ENCODE measurements at places on chromosomes 1 and 21.

GRCh38 chr1:198106011-198106410 is 50.8 kb upstream of the NEK7 start:
- DNase-seq, result no peak

DNA sequence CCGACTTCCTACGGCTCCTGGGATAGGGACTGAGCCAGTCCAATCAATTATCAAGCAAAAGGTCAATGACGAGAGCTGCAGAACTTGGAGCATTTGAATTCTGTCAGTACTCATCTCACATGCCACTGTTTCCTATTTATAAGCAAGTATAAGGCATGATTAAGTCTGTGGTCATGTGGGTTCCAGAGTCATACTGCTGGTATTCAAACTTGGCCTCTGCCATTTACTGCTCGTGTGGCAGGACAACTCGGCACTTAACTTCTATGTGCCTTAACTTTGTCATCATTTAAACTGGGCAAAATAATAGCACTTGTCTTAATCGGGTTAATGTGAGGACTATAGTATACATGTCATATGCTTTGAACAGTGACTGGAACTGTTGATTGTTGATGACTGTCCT is 44.9 kb upstream of the TNFSF18 start:
- no peak for DNase-seq

DNA sequence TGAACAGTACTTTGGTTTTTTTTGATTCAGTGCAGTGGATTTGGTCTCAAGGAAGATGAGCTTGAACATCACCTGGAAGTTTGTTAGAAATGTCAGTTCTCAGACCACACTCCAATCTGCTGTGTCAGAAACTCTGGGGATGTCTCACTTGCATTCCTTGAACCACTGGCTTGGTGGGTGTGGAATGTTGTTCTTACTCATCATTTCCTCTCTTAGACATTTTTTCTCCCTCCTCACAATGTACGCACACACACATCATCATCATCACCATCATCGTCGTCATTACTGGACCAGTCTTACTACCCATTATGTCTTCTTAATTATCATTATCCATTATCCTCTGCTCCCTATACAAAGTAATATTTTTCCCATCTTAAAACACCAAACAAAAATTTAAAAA is 91.9 kb upstream of the KCNK2 start:
- DNase-seq, result no peak

DNA sequence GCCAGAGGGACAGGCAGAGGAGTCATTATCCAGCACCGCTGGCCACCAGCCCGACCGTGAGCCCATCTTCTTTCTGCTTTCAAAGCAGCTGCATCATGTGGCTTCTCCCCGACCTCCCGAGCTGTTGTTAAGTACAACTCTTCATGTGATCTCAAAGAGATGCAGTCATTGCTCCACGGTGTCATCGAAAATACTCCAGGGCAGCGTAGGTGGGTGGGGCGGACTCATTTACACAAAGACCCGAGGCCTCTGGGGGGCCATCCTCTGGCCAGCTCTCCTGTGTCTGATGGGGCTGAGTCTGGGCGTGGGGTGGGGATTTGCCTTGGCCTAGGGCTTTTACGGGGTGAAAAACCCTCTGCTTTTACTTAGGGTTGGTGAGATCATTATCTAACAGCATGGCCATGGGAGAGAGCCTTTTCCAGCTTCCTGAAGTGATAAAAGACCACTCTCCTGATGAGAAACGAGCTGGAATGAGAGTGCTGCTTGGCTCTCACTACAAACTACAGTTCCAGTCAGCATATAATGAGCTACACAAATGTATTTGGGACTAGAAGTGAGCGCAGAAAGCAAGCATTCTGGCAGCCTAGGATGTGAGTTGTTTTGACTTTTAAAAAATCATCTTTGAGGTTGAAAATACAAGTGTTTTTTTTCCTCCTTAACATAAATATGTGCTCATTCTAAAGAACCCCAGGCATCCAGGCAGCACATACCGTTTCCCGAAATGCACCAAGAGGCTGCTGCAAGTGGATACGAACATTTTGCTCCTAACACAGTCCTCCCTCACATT is 165.0 kb downstream of the RHOU start:
- DNase-seq, result no peak

- no peak for DNase-seq
Measured at GRCh38 chr1:203711251-203712007, 53.6 kb upstream of the LAX1 start.

DNA sequence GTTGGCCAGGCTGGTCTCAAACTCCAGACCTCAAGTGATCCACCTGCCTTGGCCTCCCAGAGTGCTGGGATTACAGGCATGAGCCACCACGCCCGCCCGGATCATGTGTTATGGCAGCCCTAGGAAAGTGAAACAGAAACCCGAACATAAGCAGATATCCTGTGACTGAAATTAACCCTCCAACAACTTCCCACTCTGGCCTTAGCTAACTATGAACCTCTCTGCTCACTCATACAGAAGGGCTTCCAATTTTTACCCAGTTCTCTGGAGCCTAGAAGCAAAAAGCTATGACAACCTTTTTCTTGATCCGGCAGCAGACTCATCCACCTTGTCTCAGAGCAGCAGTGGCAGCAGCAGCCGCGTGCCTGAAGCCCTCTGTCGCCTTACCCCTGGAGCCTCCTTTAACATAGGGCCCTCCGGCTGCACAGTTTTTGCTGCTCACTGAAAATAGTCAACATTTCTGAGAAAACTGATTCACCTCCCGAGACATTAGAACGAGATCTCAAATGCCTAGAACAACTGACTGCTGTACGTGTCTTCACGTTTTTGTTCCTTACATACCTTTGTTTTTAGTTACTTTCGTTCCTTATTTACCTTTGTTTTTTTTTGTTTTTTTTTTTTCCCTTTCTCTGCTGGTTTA is 9.3 kb downstream of the CBR1 start:
- DNase-seq, result peak; percentile 36

DNA sequence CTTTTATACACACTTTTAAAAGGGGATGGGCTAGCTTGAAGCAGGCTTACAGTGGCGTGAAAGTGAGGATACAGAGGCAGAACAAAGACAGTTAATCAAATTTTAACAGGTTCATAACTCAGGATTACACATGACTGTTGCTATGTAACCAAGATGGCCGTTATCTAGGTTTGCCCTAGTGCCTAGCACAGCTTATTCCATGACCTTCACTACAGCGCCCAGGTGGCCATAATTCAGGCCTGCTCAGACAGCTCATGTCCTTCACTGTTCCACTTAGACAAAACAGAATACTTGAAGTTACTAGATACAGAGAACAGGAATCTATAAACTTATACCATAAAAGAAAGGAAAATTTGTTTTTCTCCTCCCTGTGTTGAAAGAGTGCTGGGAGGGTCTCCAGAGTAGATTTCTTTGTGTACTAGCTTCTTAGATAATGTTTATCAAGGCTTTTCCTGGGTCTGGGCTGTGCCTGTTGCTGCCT is 6.2 kb upstream of the SPRR2F start:
- no peak for DNase-seq

- DNase-seq, result no peak
Measured at GRCh38 chr1:198443365-198444233, 96.9 kb downstream of the ATP6V1G3 start.

- DNase-seq, result no peak
Measured at GRCh38 chr1:182051938-182052337, 9.6 kb downstream of the ZNF648 start.

DNA sequence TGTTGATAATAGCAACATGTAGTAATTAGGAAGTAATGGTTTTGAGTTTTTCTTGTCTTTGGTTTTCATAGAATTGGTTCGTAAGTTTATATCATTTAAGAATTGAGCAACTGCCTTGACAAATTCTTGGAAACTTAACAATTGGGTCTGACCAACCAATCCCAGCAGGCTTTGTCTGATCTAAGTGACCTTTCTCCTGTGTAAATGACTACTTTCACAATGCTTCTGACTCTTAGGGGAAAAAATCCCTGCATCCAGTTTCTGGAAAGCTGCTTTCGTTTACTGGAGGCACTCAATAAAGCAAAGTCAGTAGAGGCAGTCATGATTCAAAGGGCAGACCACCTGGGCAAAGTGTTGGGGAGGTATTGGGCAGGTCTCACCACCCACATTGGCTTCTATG is 303.6 kb upstream of the FAM78B start:
- no peak for DNase-seq

DNA sequence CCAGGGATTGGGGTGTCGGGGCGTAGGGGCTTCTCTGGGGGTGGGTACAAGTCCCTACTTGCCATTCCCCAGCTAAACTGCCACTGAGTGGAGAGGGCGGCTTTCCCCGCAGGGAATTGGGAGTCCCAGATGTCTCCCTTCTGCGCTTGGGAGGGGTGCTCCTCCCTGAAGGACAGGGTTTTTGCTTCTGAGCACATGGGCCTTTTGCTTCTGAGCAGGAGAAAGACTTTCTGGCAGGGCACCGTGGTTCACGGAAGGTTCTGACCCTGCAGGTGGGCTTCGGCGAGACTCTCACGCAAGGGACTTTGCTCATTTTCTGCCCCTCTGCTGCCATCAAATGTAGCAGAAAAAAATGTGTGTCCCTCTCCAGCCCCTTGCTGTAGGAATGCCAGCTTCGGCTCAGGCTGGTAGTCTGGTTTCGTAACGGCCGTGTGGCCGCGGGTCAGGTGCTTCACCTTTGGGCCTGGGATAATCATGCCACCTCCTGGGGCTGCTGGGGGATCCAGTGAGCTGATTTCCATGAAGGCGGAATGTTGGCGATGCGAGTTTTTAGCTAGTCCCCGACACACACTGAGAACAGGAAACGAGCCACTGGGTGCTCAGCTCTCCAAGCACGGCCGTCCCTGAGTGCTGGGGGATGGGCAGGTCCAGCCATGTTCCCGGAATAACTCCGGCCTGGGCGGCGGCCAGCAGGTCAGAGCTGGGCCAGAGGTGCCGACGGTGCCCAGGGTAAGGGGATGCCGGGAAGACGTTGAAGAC is 364.0 kb downstream of the CAMTA1 start:
- DNase-seq, result no peak

GRCh38 chr1:218459878-218460711 is 115.0 kb downstream of the TGFB2 start:
- DNase-seq, result no peak

DNA sequence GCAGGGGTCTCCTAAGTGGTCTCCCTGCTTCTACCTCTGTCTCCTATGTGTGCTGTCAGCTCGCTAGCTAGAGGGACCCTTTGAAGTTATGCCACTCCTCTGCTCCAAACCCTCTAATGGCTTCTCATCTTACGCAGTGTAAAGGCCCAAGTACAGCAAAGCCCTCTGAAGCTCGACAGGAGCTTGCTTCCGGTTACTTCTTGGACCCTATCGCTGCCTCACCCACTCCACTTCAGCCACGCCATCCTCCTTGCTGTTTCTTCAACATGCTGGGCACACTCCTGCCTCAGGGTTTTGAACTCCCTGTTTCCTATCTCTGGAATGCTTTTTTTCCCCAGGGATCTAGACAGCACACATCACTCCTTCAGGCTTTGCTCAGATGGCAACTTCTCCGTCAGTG is 102.3 kb upstream of the F3 start:
- DNase-seq, result no peak

DNA sequence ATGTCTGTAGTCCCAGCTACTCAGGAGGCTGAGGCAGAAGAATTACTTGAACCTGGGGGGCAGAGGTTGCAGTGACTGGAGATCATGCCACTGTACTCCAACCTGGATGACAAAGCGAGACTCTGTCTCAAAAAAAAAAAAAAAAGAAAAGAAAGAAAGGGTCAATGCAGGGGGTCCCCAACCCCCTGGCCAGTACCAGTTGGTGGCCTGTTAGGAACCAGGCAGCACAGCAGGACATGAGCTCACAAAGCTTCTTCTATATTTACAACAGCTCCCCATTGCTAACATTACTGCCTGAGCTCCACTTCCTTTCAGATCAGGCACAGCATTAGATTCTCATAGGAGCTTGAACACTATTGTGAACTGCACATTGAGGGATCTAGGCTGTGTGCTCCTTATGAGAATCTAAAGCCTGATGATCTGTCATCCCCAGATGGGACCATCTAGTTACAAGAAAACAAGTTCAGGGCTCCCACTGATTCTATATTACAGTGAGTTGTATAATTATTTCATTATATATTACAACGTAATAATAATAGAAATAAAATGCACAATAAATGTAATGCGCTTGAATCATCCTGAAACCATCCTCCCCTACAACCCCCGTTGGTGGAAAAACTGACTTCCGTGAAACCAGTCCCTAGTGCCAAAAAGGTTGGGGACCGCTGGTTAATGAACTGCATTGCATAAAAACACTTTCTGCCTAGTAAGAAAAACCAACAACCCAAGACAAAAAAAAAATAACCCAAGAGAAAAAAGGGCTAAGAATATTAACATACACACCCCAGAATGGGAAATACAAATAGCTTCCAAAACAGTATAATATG is 2.8 kb downstream of the ZBTB8OS start:
- DNase-seq, result no peak

DNA sequence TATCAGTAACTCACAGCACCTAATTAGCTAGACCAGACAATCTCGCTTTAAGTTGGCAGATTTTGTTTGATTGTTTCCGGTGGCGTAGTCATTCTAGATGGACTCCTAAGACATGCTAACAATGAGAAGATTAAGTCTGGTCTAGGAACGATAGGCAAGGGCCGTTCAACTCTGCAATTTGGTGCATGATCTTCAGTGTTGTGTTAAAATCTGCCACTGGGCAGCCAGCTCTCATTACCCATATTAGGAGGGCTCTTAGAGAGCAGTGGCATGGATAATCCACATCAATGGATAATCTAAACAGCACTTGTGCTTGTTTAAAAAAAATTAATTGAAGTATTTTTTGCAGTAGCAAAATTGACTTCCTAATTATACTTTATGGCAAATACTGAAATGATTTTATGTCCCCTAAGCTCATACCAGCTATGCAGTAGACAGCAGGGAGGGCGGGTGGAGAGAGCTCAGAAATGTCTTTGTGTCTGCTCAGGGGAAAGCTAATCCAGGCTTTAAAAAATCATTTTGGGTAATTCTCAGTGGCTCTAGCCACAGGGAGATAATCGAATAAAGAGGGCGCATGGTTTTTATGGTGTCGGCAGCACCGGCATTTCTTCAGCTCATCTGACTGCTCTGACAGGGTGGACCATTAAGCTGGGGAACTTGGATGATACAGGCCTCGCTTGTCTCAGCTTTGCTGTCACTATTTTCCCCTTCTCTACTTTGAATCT is 48.5 kb upstream of the IKBKE start:
- no peak for DNase-seq

DNA sequence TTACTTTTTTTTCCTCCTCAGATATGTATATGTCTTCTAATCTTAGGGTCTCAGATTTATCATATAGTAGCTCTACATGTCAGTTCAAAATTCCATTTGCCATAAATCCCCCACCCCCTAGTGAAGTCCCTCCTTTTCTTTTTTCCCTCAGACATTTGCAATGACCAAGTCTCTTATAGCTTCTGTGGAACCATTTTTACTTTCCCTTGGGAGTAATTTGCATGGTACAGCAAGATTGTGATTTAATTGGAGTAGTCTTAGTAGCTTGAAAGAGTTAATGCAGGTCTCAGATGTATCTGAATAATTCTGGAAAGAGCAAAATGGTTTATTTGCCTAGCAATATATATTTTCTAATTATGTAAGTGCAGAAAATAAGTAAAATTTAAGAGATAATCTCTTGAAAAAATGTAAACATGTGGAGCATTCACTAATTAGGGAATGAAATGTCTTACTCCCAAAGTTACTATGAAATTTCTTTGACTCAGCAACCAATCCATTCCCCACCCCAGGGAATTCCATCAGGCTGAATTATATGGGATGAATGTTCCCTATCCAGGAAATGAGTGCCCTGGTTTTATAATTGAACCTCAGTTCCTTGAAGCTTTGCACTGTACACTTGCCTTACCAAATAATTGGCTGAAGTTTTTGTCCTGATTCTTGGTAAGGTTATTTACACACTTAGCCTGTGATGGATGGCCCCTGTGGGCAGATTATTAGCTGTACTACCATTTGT is 267.0 kb downstream of the DNM3 start:
- no peak for DNase-seq

- DNase-seq, result no peak
Measured at GRCh38 chr1:90704817-90705216, 12.3 kb downstream of the BARHL2 start.

GRCh38 chr21:28761674-28762356 is 230.9 kb downstream of the LTN1 start:
- DNase-seq, result no peak

Measured in CD4-positive, alpha-beta T cell treated with Interleukin-1 beta for 1 hour (primary cell).